ENCODE measurements at places on chromosomes 2 and 18.
A peak's percentile ranks its signal among the peaks of the same experiment; 100 is the strongest.

GRCh38 chr2:174120346-174120745, 128.0 kb downstream of the OLA1 start:
- no peak for DNase-seq

DNA sequence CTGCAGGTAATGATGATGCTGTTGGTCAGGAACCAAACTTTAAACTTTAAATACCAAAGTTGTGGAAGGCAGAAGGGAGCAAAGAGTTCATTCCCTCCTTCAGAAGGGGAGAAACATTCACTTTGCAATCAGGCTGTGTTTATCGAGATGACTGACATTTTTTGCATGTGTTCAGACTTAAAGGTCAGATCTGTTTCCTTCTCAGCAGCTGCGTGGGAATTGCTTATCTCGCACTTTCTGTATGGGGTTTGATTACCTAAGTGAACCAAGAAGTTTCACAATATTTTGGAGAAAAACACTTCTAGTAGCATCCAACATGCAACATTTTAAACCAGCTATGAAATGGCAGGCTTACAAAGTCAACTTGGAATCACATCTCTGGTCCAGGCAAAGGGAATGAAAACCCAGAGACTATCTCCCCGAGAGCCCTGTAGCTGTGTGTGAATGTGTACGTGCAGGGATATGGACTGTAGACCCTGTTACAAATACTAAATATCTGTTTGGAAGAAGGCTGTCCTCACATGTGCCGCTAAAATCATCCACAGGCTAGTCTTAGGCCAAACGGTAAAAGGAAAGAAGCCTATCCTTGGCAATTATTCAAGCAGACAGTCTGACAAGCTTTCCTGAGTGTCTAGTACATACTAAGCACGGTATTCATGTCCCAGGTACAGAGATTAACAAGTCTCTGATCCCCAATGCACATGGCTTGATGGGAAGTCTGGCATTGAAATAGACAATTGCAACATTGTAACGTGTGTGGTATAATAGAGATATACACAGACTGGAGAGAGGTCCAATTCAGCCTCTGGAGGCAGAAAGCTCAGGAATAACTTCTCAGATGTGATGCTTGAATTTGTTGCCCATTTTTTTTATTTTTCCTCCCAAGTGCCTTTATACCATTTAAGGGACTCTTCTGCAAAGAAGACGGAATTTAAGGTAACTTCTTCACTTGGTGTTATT, 483.1 kb downstream of the DPP10 start:
- no peak for DNase-seq

DNA sequence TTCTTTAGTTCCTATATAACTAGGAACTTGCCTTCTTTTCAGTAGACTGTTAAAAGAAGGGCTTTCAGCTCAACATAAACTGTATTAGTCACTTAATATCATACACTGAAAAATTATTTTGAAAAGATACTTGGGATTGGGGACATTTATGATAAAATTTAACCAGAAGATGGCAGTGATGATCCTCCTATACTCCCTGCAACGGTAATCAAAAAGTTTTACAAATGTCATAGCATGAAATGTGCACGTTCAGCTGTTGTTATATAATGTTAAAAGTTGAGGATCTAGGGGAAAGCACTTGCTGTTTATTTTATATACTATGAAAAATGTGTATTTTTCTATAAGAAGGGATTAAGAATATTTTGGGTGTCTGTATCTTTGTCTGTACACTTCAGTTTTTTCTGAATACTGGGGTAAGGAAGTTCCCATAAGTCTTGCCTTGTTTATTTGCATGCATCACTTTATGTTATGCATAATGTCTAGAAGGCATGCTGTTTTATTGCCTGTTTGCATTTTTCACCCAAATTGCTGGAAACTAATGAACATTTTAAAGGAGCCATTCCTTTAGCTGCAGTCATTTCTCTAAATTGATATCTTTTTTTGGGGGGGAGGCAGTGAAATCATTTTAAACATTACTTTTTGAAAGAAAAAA, 19.0 kb downstream of the DYNC1I2 start:
- peak; percentile 10 for DNase-seq

DNA sequence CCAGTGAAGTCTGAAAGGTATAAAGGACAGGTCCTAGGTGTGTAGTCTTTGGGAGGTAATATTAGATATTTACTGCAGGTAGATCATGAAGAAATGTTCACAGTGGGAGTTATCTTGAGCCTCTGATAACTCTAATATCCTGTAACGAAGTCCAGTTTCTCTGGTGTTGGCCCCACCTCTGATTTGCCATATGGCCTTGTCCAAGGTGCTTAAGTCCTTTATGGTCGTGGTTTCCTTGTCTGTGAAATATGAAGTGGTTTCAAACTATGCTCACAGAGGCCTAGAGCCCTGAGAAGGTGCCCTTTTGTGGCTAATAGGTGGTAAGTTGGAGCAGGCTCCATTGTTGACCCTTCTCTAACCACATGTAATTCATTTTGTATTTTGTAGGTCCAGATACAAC, 190.7 kb downstream of the ICOS start:
- no peak for DNase-seq

- no peak for DNase-seq
These were observed 489.7 kb downstream of the SOX11 start for GRCh38 chr2:6181926-6182325.

- no peak for DNase-seq
These were observed 290.1 kb downstream of the PIK3C3 start for GRCh38 chr18:42245137-42245536.

DNA sequence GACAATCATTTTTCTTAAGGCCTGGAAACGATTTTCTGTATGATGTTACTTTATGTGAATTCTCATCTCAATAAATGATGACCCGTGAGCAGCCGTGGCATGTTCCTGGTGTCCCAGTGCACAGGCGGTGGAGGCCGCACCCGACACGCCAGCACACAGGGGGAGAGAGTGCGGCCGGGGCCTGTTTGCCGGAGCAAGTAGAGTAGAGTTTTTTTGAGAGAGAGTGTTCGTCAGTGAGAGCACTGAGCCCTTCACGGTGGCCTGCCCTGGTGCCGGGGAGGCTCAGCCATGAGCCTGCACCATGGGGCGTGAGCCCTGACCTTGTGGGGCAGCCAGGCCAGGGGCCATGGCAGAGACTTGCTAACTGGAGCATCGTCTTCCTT, 202.4 kb upstream of the RAB12 start:
- DNase-seq = no peak

GRCh38 chr2:240599141-240599583, 12.6 kb downstream of the CAPN10 start:
- no peak for DNase-seq

DNA sequence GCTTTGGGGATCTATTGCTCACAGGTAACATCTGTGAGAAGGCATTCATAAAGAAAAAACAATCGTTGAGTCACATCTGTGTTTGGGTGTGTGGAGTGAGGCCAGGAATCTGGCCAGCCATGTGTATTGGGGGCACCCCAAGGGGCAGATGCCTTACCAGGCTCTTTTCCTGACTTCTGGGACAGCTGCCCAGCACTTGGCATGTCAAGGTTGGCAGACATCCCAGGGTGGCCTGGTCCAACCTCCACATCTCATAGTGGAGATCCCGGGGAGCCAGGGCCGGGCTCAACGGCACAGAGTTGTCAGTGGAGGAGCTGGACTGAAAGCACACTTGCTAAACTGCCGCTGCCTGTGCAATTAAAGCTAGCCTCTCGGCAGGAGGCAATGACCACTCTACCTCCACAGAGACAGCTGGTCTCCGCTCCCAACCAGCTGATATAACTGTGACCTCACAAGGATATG, 75.3 kb upstream of the MGAT4A start:
- DNase-seq = no peak

DNA sequence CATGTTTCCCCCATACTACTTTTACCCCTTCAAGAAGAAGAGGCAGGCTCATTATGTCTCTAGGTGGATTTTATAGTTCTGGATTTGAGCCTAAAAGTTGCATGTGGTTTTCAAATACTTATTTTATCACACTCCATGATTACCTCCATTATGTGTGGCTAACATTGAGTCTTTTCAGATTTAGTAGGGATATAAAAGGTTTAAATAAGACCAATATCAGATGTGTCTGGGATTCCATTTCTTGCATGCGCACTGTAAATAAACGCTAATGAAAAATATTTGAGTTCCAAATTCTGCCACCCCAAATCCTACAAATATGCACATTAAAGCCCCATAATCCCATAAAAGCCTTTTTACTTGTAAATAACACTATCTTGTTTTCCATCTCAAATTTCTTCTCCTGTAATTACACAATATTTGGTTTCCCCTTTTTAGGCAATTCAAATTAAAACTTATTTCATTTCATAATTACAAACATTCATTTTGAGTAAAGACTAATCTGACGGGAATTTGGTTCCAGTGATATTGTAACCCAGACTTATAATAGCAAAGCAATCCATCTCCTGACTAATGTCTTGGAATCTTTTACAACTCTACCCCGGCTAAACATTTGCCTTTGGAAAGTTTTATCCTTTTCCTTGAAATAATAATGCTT, 600.0 kb downstream of the SLC4A3 start:
- DNase-seq = no peak

GRCh38 chr18:9017167-9017904, 85.2 kb upstream of the NDUFV2 start:
- peak; percentile 47 for DNase-seq

DNA sequence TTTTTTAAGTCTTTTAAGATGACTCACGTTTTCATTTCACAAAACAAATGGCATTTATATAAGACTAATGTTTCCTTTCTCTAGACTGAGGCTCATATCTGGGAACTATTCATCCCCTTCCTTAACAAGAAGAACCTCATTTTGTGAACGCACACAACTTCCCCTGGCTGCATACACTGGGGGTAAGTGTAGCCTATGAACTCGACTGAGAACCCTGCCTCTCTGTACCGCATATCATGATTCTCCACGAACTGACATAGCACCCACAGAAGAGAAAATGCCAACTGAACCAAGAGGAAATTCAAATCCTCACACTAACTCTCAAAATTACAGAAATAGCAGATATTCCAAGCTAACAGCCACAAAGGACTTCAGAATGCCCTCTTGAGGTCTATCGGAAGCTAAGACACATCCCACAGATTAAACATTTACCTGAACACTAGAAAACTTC, 236.7 kb downstream of the TCF4 start:
- DNase-seq = no peak

- no peak for DNase-seq
These were observed 86.8 kb upstream of the ST3GAL5 start for GRCh38 chr2:85975581-85975980.
